ENCODE measurements at places on chromosomes 11 and 22.

DNA sequence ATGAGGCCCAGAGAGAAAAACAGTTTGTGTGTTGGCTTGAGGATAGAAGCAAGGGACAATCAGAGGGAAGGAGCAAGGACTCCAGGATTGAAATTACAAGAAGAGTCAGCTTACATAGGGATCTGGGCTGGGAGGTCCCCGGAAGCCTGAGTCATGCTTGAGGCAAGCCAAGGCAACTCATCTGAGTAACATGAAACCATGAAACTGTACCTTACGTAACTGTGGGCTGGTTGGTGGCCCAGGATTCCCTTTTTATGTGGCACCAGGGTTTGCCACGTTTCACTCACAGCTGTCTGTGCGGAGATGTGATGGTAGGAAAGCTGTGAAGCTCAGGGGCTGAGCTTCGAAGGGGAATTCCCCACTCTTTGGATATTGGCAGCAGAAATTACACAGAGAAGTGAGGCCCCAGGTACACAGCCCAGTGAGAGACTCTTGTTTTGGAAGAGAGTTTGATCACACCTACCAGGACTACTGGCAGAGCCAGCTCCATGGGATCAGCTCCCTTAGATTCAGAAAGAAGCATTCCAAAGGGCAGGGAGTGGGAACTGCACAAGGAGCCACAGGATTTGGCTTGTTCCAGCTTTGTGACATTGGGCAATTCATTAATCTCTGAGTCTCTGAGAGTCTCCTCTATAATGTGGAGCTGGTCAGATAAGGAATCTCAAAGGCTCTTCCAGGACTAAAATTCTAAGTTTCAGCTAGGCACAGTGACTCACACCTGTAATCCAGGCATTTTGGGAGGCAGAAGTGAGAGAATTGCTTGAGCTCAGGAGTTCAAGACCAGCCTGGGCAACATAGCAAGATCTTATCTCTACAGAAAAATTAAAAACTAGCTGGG, 7.8 kb downstream of the SLC5A1 start:
- peak; percentile 37 for DNase-seq

- no peak for DNase-seq
Measured at GRCh38 chr22:27995801-27996528, 76.9 kb upstream of the PITPNB start.

DNA sequence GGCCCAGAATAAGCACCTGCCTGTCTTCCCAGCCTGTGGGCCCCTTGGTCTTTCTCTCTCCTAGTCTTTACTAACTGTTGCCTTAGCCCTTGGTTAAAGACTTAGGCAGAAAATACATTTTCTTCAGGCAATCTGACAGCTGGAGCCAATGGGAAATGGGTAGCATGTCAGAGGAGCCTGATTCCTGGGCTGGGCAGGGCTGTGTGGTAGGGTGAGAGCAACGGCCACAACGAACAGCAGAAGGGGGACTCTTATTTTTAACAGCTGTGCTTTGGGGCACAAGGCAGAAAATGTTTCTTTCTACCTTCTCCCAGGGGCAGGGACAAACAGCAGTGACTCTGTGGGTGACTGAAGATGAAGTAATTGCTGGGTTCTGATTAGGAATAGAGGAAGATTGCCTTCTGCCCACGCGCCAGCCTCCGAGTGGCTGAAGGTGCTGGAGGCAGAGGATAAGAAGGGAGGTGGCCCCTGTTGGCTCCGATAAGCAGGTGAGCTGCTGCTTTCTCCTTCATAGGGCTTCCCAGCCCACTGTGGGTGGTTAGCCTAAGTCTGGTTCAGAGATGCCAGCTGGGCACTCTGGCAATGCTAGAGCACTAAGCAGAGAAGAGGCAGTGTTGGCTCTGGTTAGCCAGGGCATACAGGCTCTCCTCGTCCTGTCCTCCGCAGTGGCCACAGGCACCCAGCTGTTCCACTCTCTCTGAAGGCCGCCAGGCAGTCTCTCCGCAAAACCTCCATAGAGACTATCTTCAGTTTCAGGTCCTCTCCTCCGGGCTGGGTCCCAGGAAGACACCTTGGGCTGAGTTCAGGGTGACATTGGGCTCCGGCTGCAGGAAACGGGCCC, 1.5 kb downstream of the YPEL4 start:
- DNase-seq = peak; percentile 52

DNA sequence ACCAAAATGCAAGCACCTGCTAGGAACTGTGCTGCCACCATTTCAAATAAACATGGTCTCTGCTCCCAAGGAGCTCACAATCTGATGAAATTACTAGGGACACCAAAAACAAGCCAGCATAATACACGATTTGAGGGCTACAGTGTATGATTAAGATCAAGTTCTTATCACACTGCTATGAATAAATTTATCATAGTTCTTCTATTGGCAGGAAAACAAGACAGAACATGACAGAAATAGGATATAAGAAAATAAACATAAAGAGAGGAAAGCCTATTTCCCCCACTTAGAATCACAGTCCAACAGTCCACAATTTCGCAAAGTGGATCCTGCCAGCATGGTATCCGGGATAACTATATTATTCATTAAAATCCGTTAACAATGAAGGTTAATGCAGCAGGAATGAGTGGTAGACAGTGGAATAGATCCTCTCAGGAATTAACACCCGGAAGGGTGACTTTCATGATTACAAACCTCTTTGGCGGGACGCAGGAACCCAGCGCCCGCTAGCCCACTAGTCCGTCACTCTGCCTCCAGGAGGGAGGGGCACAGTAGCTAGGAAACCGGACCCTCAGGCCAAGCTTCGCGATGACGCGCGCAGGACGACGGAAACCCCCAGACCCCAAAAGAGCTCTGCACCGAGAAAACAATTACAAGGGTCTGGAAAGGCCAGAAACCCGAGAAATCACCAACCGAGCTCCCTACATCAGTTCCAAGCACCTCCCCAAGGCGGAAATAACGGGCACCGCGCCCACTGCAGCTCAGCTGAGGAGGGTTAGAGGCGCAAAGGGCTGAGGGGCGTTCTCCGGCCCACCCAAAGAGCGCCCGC, 607 bp downstream of the CCDC82 start:
- DNase-seq = no peak

GRCh38 chr22:23149743-23150238, 4.5 kb downstream of the RAB36 start:
- peak; percentile 78 for DNase-seq

GRCh38 chr11:111719379-111719778, 46.8 kb downstream of the PPP2R1B start:
- no peak for DNase-seq

DNA sequence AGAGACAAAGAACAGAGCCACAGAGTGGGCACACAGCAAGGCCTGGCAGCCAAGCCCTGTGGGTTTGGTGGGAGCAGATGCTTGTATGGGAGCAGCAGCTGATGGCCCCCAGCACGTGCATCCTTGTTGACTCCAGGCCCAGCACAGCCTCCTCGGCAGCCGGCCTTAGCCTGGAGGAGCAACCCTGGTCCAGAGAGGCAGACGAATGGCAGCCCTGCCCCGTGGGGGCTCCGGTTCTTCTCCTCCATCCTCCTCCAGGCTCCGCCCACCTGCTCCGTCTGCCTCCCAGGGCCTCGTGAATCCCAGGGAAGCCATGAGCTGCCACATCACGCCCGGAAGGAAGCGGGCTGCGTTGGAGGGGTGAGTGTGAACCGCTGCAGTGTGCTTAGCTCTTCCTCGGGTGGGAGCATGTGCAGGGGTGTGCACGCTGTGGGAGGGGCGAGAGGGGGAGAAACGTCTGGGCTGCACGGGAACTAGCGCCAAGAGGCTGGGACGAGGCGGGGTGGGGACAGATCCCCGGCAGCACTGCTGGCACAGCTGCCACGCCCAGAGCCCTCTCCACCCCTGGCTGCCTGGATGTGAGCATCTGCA, 36.3 kb upstream of the JAM3 start:
- DNase-seq = no peak

- peak; percentile 27 for DNase-seq
Measured at GRCh38 chr11:3866206-3866605, 10.7 kb downstream of the STIM1 start.

GRCh38 chr11:7688238-7688826, 15.0 kb upstream of the CYB5R2 start:
- DNase-seq = peak; percentile 53

GRCh38 chr11:70104419-70104818, 26.3 kb downstream of the ANO1 start:
- no peak for DNase-seq

DNA sequence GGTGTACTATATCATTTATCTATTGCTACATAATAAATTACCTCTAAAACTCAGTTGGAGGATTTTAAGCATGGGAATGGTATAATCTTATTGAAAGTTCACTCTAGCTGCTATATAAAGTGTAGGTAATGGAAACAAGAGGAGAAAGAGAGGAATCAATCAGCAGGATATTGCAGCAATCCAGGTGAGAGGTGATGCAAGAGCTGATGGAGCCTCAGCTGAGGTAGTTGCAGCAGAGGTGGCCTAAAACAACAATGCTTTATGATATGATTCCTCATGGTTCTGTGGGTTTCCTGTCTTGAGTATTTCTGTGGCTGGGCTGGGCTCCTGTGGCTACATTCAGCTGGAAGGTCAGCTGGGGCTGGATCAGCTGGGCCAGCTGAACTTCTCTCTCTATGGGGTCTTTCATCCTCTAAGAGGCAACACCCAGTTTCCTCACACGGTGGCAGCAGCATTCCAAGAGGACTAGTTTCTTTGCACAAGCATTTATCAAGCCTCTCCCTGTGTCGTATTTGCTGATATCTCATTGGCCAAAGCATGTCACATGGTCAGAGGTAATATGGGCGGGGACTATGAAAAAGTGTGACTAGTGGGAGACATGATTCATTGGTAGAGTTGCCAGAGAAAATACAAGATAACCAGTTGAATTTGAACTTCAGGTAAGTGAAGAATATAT, 135.4 kb upstream of the LARGE1 start:
- DNase-seq = peak; percentile 67

DNA sequence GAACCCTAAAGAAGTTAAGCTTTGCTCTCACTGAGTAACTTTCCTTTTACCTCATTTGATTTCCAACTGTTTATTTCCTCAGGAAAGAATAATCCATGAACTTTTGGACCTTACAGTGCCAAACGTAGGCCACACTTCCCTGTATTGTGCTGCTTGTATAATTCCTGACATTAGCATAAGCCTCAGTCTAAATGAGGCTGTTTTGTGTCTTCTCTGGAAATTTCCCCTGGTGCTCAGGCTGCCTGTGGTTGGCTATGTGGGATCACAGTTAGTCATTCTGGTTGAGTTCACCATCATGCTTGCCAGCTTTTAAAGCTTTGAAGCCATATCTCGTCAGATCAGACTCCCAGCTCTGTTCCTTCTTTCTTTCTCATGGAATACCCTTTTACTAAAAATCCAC, 107.0 kb downstream of the FAM76B start:
- no peak for DNase-seq
